Activated CD4-positive, CD25-positive, alpha-beta regulatory T cell (primary cell): ENCODE measurements at places on chromosomes 3 and 15.

- no peak for DNase-seq
Observed at GRCh38 chr3:8794247-8794646, 24.8 kb upstream of the OXTR start.

DNA sequence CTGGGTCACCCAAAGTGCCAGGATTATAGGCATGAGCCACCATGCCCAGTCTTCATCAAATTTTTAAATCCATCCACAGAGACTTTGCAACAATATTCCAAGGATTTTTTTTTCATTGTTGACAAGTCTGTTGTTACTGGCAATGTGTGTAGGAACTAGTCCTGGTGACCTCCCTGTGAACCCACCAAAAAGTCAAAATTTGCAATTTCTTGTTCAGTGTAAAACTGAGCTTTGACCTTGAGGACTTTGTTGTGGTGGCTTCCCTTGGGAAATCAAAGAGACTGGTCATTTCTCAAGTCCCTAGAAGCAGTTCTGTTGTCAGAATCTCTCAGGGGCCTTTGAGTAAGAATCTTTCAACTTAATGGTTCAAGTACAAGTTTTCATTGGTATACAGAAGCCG lies 36.9 kb upstream of the COL8A1 start:
- DNase-seq: no peak

GRCh38 chr3:14890476-14890875 lies 56.9 kb upstream of the NR2C2 start:
- no peak for DNase-seq

DNA sequence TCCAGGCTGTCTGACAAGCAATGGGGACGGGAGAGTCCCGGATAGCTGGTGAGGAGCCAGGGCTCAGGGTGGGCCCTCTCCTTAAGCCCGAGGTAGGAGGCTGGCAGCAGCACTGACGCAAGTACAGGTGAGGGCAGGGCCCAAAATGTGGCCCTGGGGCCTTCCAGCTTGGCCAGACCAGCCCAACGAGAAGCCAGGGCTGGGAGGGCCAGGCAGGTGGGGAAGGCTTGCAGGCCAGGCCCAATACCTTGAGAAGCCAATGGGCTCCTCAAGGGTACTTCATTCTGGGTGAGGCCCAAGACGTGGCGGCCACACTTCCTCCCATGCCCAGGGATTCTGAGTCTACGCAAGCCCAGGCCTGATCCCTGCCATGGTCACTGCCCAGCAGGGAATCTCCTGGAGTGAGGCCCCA lies 37.2 kb downstream of the AMOTL2 start:
- DNase-seq: no peak

DNA sequence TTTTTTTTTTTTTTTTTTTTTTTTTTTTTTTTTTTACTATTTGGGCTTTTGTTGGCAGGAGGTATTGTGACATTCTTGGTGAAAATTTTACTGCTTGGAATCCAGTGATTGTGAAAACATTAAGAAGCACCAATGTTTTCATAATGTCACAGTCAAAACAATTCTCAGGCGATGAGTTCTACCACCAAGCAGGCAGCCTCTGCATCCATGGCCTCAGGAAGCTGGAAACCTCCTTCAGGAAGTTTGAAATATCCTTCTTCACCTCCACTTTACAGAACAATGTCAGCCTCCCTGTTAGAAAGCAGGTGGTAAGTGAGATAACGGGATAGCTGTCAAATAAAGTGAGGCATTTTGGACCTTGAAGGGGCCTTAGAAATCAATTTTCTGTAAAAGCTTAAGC lies 98.3 kb downstream of the MEX3B start:
- no peak for DNase-seq

DNA sequence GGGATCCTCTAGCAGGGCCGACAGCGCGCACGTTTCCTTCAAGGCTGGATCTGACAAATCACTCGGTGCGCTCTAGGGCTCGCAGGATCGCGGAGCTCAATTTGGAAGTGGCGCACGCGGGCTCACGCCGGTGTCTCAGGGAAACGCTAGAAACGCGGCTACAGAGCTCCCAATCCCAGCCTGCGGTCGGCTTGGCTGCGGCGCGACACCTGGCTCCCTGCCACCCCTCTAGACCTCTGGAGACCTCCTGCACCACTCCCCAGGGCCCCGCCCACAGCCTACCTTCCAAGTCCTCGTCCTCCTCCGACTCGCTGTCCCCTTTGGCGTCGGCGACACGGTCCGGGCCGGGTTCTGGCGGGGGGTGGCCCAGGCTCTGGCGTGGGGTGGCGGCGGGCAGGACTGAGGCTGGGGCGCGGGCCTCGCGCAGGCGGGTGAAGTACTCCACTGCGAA lies 596 bp downstream of the PRKAR2A start:
- DNase-seq: peak; percentile 14

DNA sequence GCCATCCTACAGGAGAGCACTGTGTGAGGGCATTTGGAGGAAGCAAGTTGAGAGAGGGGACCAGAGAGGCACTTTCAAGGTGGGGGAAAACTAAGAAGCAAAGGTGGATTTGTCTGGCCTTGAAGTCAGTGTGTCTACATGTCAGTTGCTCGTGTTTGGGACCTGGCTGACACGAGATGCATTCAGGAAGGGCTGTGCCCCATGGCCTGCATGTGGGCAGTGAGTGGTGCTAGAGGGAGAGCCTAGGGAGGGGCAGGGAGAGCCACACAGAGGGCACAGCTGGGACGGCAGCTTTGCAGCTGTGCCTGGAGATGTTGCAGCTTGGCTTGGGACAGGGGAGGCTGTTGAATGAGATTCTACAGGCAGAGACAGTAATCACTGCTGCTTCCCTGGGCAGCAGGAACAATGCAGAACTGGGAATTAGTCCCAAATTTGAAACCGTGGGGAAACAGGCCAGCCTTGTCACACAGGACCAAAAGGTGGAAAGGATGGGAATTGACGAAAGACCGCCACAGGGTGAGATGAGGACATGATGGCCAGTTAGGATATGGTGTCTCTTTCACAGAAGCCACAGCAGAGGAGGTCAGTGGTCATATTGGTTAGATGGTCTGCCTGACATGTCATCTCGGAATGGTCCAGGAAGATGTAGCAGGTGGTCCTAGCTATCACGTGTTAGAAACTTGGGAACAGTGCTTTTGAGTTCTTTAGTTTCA lies 10.0 kb downstream of the SEC61A1 start:
- DNase-seq: no peak

DNA sequence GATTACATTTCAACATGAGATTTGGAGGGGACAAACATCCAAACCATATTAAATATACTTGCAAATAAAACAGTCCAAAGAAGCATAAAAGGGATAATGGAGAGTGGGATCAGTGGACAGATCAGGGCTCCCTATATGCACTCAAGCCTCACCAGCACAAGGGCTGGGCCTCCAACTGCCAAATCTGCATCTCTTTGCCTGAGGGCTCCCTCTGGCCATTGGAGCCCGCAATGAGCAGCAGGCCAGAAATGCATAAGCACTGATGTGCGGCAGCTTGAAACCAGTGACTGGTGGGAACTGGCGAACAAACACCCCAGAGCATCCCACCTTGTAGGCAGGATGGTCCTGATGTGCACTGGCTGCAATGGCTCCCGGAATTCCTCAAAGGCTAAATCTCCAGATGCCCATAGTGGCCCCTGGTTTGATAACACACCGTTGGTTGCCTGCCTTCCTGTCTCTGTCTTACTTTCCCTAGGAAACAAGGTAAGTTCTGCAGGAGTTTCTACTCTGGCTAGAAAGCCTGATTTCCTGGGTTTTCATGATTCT lies 55.9 kb upstream of the POMGNT2 start:
- no peak for DNase-seq

GRCh38 chr3:123766193-123767008 lies 117.7 kb downstream of the MYLK start:
- DNase-seq: no peak

DNA sequence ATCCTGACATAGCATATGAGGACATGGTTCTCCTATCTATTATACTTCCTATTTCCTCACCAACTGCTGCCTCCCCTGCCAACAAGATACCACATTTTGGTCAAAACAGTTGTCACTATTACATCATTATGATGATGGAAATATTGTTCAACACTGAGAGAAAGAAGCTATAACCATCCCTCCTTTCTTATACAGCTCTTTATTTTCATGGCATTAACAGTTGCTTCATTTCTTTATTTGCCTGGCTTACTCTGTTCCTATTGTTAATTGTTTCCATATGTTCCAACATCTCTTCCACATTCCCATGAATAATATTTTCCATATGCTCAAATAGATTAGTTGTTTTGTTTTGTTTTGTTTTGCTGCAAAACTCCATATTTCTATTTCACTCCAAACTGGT lies 40.8 kb upstream of the FILIP1L start:
- DNase-seq: no peak

DNA sequence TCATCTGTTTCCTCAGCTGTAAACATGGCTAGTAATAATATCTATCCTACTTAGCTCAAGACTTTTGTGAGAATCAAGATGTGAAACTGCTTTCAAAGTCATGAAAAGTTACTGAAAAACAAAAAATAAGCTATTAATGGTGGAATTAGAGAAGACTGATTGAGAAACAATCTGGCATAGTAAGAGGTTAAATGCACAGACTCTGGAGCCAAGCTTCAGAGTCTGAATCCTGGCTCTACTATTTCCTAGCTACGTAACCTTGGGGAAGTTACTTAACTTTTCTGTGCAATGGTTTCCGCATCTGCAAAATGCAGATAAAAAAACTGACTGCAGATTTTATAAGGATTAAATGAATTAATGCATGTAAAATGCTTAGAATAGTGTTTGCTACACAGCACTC lies 28.8 kb downstream of the LRRFIP2 start:
- DNase-seq: no peak

DNA sequence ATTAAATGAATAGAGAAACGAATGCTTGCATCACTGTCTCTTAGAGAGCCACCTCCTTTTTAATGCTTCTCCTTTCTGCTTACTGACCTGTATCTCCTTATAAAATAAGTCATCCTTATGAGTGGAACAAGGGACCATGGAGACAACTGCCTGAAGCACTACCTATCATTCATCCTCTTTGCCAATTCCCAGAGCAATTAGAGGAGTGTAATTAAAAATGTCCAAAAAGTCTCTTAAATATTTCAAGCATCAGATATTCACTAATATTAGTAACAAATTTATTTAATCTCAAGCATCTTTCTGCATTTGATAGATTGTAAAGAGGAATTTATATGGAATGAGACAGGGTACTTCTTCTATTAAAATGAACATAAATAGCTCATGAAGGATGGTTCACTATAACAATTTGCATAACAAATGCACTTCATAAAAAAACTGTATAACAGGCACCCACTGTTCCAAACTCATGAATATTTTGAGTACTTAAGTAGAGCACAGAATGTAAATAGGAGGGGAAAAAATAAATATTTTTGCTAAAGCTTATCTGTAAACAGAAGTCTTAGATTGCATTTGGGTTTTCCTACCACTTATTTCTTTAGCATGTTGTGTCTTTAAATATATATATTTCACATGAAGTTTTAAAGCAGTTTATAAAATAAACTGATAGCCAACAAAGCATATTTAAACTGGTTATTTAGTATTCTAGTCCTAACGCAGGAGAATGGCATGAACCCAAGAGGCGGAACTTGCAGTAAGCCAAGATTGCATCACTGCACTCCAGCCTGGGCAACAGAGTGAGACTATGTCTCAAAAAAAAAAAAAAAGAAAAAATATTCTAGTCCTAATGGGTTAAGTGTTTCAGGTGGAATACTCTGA lies 269.3 kb downstream of the TBL1XR1 start:
- no peak for DNase-seq
